H9 (cell line): ENCODE measurements at places on chromosomes 2 and 18.

DNA sequence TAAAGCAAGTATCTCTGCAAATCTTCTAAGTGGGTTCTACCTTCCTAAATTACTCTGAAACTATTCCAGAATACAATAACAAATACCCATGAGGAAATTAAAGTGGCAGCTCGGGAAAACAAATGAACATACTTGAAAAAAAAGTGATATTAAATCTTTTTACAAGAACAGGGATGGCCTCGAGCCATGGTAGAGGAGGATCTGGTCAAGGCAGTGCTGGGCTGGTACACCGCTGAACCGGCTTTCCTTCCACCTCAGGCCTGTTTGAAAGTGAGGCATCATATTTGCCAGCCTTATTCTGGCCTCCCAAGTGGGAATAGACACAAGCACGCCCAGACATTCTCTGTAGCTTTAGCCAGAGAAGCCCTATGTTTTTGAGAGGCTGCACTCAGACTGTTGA is 124.5 kb upstream of the CDCA7 start:
- no peak for DNase-seq

DNA sequence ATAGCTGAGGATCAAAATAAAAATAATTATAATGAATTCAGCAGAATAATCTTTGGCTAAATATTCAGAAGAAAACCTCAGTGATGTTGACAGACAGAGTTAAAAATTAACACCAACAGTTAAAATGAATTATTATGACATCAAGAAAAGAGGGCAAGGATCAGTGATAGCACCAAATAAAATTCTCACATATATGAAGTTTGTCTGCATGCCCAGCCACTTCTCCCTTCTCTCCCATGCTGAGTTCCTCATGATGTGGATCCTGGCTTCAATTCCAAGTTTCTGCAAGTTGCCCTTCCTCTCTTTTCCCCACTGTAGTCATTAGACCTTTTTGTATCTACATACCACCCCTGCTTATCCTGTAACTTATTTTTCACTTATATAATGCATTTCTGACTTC is 6.8 kb downstream of the STRADB start:
- no peak for DNase-seq

DNA sequence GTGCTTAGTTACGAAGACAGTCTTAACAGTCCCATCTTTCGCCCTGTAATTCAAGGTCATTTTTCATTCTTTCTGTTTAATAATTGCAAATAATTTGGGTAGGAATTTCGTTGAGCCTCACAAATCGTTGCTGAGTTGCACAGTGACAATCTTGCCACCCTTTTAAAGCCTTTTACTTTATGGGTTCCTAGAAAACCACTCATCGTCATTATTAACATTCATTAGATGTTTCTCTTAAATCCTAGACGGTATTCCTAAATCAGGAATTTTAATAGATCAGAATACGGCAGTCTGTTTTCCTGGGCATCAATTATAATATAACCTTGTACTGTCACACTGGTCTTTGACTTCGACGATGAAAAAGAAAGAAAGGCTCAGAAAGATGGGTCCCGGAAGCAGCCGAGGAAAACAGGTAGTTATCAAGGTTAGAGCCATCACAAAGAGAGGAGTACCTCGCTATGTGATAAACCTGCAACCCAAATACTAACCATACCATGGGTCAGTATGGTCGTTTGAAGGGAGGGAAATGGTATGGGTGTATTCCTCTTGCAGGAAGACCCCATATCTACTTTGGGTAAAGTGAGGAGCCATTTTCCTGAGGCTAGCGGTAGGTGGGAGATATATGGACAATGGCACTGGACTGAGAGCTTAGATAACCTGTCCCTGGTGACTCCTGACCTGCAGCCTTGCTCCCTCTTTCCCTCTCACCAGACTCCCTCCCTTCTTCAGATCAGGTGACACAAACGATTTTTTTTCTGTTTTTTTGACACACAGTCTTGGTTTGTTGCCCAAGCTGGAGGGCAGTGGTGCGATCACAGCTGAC is 981 bp upstream of the SF3B1 start:
- no peak for DNase-seq

DNA sequence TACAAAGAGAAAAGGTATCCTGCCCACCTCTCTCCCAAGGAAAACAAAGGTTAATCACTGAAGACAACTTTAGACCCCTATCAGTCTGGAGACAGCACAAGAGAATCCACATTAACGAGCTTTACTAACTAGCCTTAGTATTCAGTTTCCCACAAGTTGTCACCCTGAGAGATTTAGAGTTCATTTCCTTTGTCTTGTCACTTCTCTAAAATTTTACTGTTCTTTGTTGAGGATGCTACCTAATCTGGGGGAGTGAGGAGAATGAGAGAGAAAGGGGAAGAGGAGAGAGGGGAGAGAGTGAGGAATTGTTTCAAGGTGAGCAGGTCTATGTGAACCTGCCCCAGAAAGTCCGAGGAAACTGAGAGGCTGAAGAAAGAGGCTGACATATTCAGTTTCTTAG is 28.4 kb downstream of the C2orf76 start:
- no peak for DNase-seq

DNA sequence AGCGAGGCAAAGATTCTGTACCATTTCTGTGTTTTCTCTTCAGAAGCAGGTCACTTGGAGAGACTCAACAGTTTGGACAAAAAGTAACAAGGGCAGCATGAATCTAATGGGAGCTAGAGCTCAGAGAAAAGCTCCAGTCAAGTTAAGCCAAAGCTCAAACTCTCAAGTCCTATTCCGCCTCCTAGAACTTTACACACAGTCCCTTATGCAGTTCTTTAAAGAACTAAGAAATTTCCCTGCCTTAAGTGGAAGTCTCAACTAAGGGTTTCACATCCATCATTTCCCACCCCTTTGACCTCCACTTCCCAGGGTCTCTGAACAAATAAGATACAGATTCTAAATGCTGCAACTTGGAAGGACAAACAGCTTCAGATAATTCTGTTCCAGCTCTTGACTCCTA is 121.3 kb upstream of the RNU4ATAC start:
- no peak for DNase-seq

- DNase-seq, result peak; percentile 92
These were observed 74.9 kb upstream of the TAF1B start for GRCh38 chr2:9768388-9768787.
